Activated CD4-positive, alpha-beta T cell treated with anti-CD3 and anti-CD28 coated beads, Interleukin-2, amount 50 U/mL, for 16 hours (primary cell): ENCODE measurements at places on chromosomes 12 and 14.

GRCh38 chr14:71752111-71752738, 180.0 kb upstream of the RGS6 start:
- no peak for DNase-seq

GRCh38 chr14:64741200-64741599, 37.0 kb downstream of the PLEKHG3 start:
- no peak for DNase-seq

GRCh38 chr12:45125997-45126396, 75.1 kb upstream of the DBX2 start:
- DNase-seq: no peak

- no peak for DNase-seq
These were observed 28.0 kb downstream of the CALM1 start for GRCh38 chr14:90424686-90425372.

GRCh38 chr14:70655110-70655826, 13.6 kb downstream of the TTC9 start:
- peak; percentile 89 for DNase-seq

DNA sequence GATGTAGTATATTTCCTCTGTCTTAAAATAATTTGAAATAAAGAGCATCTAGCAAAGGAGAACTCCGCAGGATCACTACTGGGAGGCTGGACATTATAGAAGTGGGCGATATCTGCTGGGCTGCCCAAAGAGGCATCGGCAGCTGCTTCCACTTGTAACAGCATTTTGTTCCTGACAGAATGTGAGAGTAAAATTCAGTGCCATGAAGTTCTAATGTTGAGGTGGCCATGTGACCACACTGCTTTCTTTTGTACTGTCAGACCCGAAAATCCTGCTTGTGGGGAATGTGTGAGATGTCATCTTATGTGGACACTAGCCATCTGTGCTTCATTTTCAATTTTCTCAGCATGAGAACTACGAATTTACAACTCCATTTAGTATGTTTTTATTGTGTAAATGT, 151.9 kb downstream of the ACSS3 start:
- no peak for DNase-seq

DNA sequence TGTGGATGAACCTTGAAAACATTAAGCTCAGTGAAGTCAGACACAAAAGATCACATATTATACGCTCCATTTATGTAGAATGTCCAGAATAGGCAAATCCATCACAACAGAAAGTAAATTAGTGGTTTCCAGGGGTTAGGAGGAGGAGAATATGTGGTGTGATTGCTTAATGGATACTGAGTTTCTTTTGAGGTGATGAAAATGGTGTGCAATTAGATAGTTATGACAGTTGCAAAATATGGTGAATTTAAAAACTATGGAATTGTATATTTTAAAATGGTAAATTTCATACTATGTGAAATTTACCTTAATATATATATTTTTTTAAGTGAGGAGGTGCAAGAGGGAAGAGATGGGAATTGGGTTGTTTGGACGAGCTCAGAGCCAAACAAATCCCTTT, 46.3 kb upstream of the KICS2 start:
- DNase-seq: no peak

DNA sequence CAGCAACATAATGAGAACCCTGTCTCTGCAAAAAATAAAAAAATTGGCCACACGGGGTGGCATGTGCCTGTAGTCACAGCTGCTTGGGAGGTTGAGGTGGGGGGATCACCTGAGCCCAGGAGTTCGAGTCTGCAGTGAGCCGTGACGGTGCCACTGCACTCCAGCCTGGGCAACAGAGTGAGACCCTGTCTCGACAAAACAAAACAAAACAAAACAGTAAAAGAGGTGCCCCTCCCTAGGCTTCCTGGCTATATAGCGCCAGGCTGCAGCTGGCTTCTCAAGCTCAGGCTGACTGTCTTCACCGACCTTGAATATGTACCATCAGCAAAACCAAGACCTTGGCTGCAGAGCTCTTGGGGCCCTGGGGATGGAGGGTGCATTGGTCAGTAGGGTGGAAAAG, 29.4 kb downstream of the TSPAN9 start:
- no peak for DNase-seq

DNA sequence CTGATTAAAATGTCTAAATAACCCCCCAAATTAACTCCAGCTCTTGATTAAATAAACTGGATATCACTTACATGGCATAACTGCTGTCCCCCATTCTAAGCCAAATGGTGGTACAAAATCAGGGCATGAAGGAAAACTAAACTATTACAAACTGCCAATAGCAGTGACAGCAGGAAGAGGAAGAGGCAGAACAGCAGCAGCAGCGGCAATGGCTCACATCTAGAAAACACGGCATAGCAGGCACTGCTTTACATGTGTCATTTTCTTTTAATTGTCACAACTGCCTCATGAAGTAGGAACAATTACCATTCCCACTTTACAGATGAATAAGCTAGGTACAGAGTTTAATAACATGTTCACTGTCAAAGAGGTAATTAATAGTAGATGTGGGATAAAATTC, 92.0 kb downstream of the EPS8 start:
- no peak for DNase-seq

- no peak for DNase-seq
These were observed 25.9 kb downstream of the CMKLR1 start for GRCh38 chr12:108313241-108313605.

DNA sequence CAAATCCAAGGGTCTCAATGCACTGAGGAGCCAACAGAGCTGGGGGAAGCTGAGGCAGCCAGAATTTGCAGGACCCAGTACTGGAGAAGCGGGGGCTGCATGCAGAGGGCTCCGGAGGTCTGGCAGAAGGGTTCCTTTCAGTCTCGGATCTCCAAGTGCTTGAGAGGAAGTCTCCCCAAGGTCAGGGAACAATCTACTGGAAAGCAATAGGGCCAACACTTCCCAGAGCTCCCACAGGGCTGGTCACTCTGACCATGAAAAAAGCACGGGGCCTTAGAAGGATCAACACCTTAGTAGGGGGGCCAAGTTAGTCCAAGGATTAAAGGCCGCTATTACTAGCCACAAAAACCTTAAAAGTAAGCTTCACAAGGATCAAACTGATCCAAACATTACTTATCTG, 31.7 kb downstream of the SPPL3 start:
- no peak for DNase-seq
